Stimulated activated CD4-positive, alpha-beta T cell treated with anti-CD3 and anti-CD28 coated beads, Interleukin-4, amount 100 ng/mL, for 48 hours (primary cell): ENCODE measurements at places on chromosomes 3 and 15.
A peak's percentile ranks its signal among the peaks of the same experiment; 100 is the strongest.

- DNase-seq: no peak
These were observed 4.1 kb downstream of the CCNDBP1 start for GRCh38 chr15:43189296-43189695.

DNA sequence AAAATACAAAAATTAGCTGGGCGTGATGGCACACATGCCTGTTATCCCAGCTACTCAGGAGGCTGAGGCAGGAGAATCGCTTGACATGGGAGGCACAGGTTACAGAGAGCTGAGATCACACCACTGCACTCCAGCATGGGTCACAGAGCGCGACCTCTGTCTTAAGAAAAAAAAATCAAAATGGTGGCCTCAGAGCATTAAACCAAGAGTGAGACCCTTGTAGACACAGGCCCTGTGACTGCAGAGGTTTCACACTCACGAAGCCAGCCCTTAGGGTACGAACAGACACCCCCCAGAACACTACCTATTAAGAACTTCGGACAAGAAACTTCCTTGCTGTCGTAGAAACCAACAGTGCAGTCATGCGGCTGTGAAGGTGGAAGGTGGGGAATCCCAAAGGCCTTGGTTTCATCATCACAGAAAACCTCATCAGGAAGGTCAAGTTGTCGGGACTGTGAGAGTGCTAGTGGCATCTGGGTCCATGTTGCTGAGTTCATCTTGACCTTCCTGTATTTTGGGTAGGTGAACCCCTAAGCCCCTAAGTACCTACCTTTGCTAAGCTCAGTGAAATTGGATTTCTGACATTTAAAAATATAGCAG is 4.8 kb upstream of the PDE8A start:
- no peak for DNase-seq

- no peak for DNase-seq
These were observed 63.7 kb upstream of the SIAH2 start for GRCh38 chr3:150826466-150827282.

DNA sequence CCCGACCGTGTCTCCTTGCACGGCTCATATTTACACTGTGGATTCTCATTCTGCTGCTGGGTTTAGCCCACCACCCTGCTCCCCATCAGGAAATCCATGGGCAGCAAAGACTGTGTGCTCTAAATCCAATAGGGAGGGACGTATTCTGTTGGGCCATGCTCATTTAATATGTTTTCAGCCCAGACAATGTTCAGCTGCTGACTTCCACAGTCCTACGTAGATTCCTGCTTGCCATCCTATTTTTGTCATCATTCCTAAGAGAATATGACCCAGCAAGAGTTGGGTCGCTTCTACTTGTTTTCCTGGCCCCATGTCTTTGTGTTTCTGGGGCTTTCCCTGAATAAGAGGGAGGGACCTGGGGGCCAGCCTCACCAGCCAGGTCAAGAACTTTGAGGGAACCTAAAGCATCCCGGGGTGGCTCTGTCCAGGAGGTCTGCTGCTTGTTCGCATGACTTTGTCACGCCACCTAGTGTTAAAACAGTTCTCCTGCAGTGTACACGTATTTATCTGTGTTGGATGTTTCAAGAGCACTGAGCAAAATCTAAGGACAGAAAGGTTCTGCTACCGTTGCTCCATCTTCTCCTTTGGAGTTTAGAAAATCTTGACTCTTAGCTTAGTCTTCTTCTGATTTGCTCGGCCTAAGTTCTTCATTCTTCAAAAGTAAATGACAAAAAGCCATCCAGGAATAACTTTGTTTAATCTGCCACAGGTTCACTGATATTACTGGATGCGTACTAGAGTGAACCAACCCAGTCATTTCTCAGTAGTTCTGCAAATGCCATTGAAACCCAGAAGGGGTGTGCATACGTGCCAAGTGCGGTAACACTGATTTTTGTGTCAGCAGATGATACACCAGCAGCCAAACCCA is 79.8 kb upstream of the NR2E3 start:
- peak; percentile 24 for DNase-seq

DNA sequence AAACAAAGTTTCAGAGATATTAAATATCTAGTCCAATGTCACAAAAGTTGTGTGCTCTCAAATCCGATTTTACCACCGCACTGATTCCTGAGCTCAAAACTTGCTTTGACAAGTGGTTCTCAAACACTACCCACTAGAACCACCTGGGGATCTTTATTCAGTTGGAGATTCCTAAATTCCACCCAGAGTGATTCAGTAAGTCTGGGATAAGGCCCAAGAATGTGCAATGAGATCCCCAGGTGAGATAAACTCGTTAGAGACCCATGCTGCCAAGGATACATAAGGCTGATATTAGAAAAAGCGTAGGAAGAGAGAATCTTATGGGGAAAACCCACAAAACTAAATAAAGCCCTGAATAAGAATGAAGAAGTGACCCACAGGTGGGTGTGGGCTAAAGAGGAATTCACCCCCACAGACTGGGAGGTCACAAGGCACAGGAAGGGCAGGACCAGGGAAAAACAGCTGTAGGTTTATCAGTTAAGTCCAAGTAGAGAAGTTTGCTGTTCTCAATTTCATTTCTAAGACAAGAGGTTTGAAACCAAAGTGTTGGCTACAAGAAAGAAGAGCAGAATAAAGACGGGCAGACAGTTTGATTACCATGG is 11.5 kb upstream of the RPS17 start:
- no peak for DNase-seq

GRCh38 chr3:27792869-27793268 is 70.7 kb upstream of the EOMES start:
- DNase-seq: no peak

- DNase-seq: no peak
These were observed 141.9 kb upstream of the CCDC54 start for GRCh38 chr3:107235193-107235927.

GRCh38 chr15:40825661-40826422 is 2.7 kb downstream of the PPP1R14D start:
- DNase-seq: no peak

DNA sequence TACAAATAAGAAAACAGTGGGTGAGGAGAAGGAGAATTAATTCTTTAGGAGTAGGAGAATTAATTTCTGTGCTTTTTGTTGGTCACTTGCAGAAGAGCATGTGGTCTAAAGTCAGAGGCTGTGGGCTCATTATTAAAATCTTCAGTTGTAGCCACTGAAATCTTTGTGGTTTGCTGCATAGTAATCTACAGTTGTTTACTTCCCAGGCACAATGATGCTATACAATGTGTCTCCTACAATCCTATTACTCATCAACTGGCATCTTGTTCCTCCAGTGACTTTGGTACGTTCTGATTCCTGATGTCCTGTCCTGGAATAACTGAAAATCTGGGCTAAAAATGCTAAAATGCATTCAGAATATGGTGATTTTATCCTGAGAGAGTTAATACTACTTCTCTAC is 21.0 kb downstream of the IFT122 start:
- DNase-seq: no peak

DNA sequence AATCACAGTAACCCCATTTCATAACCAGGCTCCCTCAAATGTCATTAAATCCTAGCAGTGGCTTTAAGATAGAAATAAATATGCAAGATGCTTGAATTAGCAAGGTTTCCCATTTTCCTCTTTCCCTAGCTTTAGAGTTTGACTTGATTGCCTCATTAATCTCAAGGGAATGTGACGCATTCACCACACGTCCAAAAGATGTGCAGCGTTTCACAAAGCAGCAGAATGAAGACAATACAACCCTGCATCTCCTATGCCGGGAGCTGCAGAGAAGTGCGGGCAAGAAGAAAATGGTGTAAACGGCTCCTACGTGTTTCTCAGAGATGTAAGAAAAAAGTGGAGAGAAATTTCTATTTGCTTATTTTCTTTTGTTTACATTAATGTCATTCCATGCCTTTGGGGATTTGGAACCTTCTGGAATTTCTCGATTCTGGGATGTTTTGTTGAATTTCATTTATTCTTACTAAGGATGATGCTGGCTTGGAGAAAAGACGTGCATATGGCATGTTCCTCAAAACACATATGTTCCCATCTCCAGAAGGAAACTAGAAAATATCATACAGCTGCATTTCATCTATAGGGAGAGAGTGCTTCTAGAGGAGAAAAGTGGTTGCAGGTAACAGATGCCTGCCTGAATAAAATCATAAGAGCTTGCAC is 27.8 kb upstream of the FRMD4B start:
- DNase-seq: no peak

DNA sequence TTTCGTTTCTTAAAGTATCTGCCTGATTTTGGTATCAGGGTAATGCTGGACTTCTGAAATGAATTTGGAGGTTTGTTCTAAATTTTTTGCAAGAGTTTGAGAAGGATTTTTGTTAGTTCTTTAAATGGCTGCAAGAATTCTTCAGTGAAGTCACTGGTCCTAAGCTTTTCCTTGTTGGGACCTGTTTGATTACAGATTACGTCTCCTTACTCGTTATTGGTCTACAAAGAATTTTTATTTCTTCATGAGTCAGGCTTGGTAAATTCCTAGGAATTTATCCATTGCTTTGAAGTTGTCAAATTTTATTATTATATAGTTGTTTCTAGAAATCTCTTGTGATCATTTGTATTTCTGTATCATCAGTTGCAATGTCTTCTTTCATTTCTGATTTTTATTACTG is 196.0 kb downstream of the DPH6 start:
- no peak for DNase-seq

DNA sequence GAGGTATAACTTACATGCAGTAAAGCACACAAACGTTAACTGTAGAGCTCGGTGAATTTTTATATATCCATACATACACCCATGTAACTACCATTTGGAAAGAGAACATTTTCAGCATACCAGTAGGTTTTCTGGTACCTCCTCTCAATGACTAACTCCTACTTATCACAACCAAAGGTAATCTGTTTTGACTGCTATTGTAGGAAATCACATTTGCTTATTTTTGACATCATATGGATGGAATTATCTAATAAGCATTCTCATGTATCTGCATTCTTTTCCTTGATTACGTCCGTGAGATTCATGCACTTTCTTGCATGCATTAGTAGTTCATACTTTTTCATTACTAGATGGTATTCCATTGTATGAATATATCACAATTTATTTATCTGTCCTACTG is 76.8 kb downstream of the CSNK1G1 start:
- DNase-seq: no peak

DNA sequence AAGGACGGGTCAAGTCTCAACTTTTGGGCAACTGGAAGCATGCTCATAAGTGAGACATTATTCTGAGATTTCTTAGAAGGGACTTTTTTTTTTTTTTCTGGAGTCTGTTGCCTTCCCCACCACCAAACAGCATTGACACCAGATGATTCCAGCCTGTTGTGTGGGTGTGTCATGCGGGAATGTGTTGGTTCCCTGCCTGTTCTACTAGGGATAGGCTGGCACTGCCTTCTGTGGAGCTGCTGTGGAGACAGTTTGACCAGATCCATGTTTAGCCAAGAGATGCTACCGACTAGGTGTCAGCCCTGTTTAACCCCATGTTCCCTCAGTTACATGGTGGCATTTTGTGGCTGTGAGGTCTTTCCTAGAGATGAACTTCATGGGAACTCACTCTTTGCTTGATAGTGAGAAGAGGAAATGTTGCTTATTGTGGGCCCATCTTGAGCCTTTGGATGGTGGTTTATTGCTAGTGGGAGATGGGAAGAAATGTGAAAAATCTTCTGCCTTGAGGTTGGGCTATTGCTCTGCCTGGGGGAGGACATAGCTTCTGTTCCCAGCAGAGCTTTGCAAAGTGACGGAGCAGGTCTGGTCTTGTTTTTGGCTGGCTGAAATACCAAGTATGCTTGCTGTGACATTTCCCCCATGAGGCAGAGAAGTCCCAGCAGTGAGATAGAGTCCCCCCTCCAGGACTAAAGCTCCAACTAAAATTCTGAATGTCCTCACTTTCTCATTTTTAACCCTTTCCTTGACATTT is 31.3 kb downstream of the TRAK1 start:
- DNase-seq: no peak

DNA sequence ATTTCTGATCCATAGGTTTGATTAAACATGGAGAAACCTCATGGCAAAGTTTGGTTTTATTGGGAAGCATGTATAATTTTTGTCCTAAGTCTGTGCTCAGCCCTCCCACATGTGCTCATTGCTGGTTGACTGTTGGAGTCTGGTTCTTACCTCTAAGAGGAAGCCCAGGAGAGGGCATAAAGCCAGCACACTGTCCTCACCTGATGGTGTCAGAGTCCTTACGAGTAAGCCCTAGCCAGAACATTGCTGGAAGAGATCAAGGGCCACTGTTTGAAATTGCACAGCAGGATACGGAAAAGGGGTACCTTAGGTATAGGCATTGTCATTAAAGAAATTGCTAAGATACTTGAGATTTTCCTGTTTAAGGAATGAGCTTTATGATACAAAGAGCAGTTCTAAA is 21.3 kb downstream of the MLH1 start:
- DNase-seq: no peak

DNA sequence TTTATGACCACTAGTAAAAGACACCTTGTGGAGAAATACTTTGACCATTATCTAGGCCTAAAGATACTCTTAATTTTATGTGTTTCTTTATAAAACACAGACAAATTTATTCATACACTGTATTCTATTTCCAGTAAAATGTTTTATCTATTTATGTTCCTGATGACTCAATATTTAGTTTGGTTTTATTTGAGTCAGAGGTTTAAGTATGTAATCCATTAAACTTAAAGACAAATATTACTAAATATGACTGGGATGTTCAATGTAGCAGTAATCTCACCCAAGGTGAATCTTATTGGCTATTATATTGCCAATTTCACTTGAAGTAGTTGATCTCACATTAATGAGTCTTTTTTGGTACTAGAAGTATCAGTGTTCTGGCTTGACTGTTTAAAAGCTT is 799.7 kb downstream of the CADM2 start:
- DNase-seq: no peak

- DNase-seq: no peak
These were observed 41.2 kb downstream of the MYO5C start for GRCh38 chr15:52254391-52254790.
